ENCODE measurements at places on chromosomes 6 and 20.

GRCh38 chr20:49990271-49990720 is 7.5 kb downstream of the SNAI1 start:
- DNase-seq: no peak

GRCh38 chr6:138945354-138945753 is 42.7 kb downstream of the REPS1 start:
- no peak for DNase-seq

DNA sequence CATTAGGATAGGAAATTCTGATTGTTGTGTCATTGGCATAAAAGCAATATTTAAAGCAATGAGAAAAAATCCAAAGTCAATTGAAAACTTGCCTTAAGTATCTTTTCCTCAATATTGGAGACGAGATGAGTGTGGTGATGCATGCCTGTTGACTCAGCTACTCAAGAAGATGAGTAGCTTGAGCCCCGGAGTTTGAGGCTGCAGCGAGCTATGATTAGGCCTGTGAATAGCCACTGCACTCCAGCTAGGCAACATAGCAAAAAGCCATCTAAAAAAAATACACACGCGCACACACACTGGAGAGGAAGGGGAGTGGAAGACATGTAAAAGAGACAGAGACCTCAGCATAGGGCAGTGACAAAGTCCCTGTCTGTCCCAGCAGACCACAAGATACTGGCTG is 9.7 kb upstream of the MARCKS start:
- no peak for DNase-seq

GRCh38 chr6:111759331-111759835 is 113.9 kb downstream of the FYN start:
- no peak for DNase-seq

DNA sequence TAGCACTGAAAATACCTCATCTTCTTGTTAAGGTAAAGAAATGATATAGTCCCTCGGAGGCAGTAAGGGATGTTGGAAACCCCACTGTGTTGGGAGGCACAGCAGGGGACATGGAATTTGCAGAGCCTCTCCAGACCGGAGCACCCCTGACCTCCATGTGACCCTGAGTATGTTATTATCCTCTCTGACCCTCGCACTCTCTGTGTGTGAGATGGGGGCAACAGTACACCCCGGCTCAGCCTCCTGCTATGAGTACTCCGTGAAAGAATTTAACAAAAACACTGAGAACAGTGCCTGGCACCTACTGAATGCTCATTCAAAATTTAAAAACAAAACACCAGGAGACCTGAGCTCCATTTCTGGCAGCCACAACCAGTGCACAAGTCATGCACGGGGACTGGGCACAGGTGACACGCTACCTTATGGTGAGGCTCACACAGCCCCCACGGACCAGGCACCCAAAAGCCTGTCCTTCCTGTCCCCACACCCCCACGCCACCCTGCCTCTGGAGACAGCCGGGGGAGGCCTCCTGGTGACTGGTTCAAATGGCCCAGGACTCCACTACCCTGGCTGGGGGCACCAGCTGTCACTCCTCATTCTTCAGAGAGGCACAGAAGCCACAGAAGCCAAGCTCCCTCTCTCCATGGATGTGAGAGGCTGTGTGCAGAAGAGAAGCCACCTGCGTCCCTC is 6.1 kb downstream of the NINL start:
- DNase-seq: no peak

DNA sequence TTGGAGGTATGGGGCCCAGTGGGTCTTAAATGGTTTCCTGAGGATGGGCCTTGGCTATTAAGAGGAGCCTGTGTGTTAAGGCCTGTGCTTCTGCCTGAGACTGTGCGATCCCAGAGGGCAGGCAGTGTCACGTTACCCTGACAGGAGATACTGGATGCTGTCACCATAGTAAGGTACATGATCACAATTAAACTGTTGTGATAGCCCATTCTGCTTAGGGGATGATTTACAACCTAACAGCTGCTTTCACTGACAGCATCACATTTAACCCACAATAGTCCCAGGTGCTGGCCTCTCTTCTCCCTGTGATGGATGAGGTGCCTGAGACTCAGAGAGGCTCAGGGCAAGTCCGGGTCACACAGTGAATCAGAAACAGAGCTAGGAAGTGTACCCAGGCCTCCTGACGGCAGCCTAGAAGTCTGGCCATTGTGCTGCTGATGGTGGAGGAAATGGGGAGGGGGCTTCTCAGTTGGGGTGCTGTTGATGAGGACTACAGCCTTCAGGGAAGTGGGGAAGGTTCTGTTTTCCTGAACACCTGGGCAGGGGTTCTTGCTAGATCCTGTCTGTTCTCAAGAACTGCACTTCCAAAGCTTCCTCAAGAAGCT is 97.3 kb downstream of the MDGA1 start:
- DNase-seq: no peak

GRCh38 chr20:2305029-2305428 is 9.2 kb downstream of the TGM3 start:
- no peak for DNase-seq

- no peak for DNase-seq
Measured at GRCh38 chr20:44501448-44501847, 20.4 kb downstream of the SERINC3 start.

DNA sequence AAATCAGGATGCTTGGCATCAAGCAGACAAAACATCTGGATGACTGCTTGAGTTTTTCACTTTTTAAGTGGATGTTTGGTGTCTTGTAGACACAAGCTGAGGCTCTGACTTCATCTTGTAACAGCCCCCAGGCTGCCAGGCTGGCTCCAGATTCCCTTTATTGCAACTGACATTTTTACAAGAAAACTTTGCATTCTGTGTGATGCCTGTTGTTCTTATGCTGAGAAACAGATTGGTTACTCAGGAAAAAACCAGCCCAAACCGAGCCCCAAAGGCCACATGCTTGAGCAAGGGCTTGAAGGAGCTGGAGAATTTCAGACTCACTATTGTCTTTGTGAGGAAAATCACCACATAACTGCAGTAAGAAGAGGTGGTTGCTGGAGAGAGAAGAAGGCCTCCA is 98.4 kb upstream of the PREP start:
- no peak for DNase-seq

DNA sequence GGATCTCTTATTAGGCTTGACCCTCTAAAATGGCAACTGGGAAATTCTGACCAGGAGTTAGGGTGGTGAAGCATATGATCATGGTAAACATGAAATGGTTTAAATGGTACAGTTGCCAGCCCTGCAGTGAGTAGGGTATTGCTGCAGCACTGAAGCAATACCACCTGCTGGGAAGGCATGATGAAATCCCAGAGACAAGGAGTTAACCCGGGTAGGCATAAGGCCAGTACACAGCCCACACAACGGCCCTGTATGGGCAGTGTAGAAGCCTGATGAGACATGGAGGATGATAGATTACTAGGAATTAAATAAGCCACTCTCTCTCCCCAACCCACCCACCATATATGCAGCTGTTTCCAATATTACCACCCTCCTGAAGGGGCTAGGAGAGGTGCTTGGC is 197.4 kb upstream of the MOCS1 start:
- DNase-seq: no peak

DNA sequence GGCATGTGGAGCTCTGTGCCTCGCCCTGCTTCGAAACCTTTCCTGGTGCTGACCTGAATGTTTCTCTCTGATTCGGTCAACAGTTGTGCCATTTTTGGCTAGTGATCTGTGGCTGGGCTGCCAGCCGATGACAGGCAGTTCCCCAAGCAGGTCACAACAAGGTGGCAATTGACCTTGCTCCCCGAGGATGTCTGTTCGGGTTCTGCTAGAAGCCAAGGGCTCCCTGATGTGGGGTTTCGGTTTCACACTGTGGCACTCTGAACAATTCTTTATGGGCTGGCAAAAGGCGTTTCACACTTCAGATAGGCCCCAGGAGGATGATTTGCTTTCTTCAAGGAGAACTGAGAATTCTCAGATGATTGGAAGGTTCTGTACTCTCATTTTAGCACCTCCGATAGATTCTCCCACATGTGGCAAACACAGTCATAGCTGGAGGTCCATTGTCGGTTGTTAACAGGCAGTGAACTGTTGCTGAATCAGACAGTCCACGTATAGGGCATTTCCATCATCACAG is 135.6 kb downstream of the SLC24A3 start:
- DNase-seq: no peak

DNA sequence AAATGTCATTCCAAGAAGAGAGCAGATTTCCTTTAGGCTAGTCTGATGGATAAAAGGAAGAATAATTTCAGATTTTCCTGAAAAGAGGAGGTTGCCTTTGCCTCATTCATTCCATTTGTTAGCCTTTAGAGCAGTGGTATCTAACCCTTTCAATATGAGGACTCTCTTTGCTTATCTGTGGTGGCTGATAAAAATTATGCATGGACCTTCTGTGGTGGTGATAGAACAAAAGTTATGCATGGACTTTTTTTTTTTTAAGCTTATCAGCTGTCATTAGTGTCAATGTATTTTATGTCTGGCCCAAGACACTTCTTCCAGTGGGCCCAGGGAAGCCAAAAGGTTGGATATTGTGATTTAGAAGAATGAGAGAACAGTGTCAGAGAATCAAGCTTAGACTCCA is 1.7 kb downstream of the TRIM39 start:
- no peak for DNase-seq

DNA sequence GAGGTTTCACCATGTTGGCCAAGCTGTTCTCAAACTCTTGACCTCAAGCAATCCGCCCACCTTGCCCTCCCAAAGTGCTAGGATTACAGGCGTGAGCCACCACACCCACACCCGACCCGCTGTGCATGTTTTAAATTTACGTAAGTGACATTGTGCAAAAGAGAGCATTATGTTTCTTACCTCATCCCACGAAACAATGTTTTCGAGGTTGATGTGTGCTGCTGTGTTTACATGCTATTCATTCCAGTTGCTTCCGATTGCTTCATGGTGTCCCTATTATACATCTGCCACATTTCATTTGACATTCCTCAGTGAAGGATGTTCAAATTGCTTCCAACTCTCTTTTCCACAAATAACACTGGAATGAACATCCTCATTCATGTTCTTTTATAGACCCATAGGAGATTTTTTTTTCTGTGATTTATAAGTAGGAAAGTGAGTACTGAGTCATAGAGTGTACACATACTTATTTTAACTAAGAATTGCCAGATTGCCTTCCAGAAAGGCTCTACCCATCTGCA is 403.9 kb upstream of the JARID2 start:
- peak; percentile 33 for DNase-seq

DNA sequence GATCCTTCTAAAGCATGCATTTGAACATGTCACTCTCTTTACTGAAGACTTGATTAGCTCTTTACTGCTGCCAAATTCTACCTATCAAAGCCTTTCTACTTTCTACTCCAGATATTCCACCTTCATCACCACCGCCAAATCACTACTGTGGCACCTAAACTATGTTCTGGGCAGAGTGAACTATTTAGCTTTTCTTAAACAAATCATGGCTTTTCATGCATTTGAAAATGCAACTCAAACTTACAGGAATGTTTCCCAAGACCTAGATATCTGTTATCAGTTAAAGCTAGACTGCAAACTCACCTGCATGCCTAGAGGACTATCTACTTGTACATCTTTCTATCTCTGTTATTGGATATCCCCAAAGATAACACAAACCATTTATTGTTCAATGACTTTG is 109.3 kb downstream of the MAFB start:
- DNase-seq: no peak

DNA sequence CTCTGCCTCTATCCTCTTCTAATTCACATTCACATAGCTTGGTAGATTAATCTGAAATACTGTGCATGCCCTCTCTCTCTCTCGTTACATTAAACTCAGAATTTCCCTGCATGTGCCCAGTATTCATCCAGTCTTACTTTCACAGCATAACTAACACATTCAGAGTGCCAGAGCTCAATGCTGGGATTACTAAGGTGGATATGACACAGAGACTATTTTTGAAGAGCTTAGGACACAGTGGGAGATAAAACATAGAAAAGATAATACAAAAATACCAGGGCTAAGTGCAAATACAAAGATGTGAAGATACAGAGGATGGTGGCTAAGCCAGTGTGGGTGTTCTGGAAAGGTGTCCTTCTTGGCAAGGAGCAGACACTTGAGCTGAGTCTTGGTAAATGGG is 6.3 kb downstream of the SYNE1 start:
- DNase-seq: no peak

DNA sequence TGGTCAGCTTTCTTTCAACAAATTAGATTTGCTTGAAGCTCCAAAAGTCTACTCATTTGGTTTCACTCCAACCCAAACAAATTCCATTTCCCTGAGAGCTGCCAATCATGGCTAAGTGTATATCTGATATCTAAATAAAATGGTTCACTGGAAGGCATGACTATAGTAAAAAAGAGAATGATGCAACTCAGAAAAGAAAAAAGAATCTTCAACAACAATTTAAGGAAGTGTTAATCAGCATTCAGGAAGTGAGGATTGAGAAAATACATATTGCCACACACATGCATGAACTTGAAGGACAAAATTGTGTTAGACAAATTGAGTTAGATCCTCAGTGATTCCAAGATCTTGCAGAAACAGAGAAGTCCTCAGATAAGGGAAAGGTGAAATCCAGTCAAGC is 972.9 kb upstream of the FLRT3 start:
- DNase-seq: no peak

- no peak for DNase-seq
Measured at GRCh38 chr6:11830105-11830504, 51.5 kb upstream of the ADTRP start.

DNA sequence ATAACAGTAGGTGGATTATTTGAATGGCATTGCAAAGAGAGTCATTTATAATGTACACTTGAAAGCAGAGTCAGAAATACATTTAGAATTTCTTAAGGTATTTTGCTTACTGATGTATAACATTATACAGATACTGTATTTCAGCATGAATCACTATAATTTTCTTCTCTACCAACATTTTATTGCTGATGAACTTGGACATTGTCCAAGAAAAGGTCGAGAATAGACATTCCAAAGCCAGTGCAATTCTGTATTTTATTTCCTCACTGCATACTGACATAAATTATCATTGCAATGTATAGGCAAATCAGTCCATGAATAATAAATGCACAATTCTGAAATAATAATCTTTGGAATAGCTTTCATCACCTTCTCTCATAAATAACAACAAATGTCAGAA is 1420.0 kb upstream of the EYS start:
- no peak for DNase-seq

DNA sequence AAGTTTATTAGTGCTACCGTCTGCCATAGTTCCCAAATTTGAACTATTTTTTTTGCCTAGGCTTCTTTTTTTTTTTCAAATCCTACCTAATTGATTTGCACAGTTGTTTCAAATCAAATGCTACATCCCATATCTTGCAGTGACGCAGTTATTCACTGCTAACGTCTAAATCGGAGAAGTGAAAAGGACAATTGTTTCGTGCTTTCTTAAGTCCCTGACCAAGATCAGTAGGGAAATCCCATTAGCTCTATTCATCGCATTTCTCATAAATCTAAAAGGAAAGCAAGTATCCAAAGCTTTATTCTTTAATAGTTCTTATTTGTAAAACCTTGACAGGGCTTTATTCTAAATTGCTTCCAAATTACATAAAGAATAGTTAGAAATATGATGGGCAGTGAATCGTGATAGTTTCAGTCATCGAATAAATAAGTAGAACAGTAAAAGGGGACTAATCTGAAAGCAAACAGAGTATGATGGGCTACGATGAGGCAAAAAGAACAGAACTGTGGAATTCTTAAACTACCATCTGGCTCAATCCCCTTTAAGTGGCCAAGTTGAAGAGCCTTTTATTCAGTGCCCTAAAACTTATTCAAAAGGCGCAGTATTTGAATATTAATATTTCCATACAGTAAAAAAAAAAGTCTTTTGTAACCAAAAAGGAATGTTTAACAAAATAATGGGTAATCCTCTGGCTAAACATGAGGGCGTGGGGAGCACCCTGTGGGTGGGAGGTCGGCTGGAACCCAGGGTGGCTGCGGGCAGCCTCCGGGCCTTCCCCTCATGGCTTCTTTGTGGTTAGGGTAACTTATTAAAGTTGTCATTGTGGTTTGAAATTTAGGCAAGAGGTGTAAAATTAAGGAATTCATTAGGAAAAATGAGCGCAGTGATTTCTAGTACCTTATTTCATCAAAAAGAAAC is 3.0 kb upstream of the ARID1B start:
- DNase-seq: no peak

All from ovary (tissue), 10 donors.